Ovary (tissue), 10 donors: ENCODE measurements at places on chromosomes 2 and 18. TPM values are rescaled to one million over a fixed set of nuclear protein-coding genes. Genes with fewer than 3 reads are reported as not detected.

DNA sequence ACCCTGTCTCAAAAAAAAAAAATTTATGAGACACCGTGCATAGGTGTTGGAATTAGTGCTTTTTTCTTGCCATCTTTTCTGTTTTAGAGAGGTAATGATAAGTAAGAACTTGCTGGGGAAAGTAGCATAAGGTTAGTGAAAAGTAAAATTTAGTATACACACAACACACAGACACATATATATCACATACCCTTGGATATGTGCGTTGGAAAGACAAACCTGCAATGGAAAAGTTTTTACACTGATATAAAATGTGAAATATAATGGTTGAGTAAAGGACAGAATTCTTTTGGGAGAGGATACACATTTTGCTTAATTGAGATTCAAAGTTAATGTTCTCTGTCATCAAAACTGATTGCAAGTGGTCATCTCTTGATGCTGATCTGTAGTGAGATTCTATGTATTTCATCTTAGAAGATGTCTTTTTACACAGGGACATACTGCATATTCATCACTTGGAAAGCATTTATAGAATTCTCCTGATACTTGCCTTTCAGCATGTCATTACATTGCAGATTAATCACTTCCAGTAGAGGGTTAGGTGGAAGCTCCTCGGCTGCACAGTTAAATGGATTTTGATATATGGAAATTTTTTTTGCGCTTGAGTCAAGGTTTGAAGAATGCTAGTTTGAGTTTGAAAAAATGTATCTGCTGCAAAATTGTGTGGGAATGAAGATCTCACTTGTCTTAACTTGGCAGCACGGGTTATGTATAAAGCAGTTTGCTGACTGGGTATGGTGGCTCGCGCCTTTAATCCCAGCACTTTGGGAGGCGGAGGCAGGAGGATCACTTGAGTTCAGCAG, 13.5 kb downstream of the PPP1CB start:
- DNase-seq: no peak
- peaks cover 13% of the 10 kb centered on the region for H3K4me1 ChIP-seq
- H3K27me3 ChIP-seq: no peaks in the 10 kb centered on the region
- H3K27ac ChIP-seq: no peak overlapping the region
- no peaks in the 10 kb centered on the region for H3K36me3 ChIP-seq
- no peak overlapping the region for H3K4me3 ChIP-seq

The MAL gene
- not detected for total RNA-seq

The KIF1A gene
- 1.7 TPM for total RNA-seq

The GATA6 gene
- total RNA-seq: 177 TPM

The SH3BP4 gene
- 37.4 TPM for total RNA-seq

The DSG2 gene
- total RNA-seq: 30.6 TPM
